CD8-positive, alpha-beta memory T cell (primary cell): ENCODE measurements at places on chromosomes 6 and 20.

DNA sequence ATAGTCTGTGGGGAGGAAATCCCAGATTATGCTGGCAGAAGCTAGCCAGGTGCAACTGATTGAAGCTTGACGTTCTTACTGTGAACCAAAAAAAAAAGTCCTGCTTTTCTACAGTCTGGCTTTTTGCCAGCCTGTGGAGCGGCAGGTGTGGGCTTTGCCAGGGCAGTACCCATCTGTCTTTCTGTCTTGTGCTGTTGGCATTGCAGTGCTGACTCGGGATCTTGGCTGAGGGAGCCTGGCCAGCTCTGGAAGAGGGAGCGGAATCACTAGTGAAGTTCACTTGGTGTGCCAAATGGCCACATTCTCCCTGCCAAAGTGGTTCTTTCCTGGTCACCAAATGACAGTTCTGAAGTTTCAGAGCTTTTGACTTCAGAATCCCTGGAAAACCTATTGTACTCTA, 5.0 kb downstream of the KIF3B start:
- DNase-seq: no peak
- H3K27me3 ChIP-seq: no peaks in the 10 kb centered on the region
- H3K4me1 ChIP-seq: peaks cover 42% of the 10 kb centered on the region

GRCh38 chr6:1502041-1502440, 107.7 kb upstream of the FOXC1 start:
- H3K36me3 ChIP-seq: no peaks in the 10 kb centered on the region
- H3K27me3 ChIP-seq: no peaks in the 10 kb centered on the region
- H3K27ac ChIP-seq: no peak overlapping the region
- no peak overlapping the region for H3K4me3 ChIP-seq
- no peaks in the 10 kb centered on the region for H3K4me1 ChIP-seq

- no peaks in the 10 kb centered on the region for H3K4me1 ChIP-seq
- H3K27me3 ChIP-seq: no peaks in the 10 kb centered on the region
- H3K4me3 ChIP-seq: no peak overlapping the region
- peaks cover 16% of the 10 kb centered on the region for H3K36me3 ChIP-seq
- DNase-seq: no peak
- H3K27ac ChIP-seq: no peak overlapping the region
Observed at GRCh38 chr6:136618086-136618485, 67.9 kb upstream of the MAP7 start.

DNA sequence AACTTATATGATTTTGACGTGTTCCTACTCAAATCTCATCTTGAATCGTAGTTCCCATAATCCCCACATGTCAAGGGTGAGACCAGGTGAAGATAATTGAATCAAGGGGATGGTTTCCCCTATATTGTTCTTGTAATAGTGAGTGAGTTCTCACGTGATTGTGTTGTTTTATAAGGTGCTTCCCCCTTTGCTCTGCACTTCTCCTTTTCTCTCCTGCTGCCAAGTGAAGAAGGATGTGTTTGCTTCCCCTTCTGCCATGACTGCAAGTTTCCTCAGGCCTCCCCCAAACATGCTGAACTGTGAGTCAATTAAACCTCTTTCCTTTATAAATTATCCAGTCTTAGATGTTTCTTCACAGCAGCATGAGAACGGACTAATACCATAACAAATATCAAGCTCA, 83.2 kb downstream of the MANEA start:
- no peak overlapping the region for H3K27ac ChIP-seq
- H3K4me1 ChIP-seq: no peaks in the 10 kb centered on the region
- DNase-seq: no peak
- no peaks in the 10 kb centered on the region for H3K27me3 ChIP-seq
- no peaks in the 10 kb centered on the region for H3K36me3 ChIP-seq

DNA sequence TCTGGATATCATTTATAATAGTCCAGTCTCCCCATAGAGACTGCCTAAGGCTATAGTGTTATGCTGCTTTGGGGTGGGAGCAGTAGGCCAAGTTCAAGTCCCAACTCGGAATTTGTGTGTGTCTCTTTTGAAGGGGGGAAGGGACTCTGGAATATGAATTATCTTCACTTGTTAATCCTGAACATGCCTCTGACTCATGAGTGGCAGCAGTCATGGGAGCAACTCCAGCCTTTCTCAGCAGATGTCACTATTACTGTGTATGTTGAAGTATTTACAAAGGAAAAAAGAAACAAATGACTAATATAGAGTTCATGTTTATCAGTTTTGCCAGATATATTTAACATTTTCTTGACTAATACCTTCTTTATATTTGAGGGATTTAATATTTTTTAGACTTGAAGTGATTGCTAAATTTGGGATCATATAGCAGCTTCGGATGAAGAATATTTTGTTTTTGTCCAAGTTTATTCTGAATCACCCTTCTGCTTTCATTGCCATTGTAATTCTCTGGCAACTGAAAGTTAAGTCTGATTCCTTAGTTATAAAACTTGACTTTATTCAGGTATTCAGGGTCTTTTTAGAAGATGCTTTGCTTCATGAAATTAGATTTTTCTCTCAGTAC, 23.4 kb downstream of the FAM217A start:
- no peaks in the 10 kb centered on the region for H3K27me3 ChIP-seq
- peaks cover 52% of the 10 kb centered on the region for H3K36me3 ChIP-seq
- H3K4me1 ChIP-seq: no peaks in the 10 kb centered on the region
- H3K4me3 ChIP-seq: no peak overlapping the region
- DNase-seq: no peak
- no peak overlapping the region for H3K27ac ChIP-seq

- no peak overlapping the region for H3K4me3 ChIP-seq
- DNase-seq: no peak
- H3K36me3 ChIP-seq: no peaks in the 10 kb centered on the region
- H3K27me3 ChIP-seq: no peaks in the 10 kb centered on the region
Observed at GRCh38 chr6:78599526-78599925, 267.8 kb upstream of the IRAK1BP1 start.

DNA sequence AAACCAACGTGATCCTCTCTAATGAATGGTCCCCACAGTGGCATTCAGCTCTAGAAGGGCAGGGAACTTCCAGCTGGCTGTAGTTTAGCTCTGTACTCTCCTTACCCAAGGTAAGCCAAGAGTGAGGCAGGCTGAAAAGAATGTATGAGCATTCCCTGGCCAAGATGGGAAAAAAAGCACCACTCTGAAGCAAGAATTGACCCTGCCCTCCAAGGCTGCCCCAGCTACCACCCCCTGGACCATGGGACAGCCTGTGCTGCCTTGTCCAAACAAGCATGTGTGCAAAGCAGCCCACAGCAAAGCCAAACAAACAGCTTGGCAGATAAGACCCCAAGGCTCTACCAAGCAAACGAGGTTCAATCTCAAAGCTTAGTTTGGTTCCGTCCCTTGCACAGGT, 73.9 kb downstream of the GFOD1 start:
- H3K36me3 ChIP-seq: no peaks in the 10 kb centered on the region
- no peaks in the 10 kb centered on the region for H3K4me1 ChIP-seq
- H3K27ac ChIP-seq: no peak overlapping the region
- H3K4me3 ChIP-seq: no peak overlapping the region
- H3K27me3 ChIP-seq: no peaks in the 10 kb centered on the region

DNA sequence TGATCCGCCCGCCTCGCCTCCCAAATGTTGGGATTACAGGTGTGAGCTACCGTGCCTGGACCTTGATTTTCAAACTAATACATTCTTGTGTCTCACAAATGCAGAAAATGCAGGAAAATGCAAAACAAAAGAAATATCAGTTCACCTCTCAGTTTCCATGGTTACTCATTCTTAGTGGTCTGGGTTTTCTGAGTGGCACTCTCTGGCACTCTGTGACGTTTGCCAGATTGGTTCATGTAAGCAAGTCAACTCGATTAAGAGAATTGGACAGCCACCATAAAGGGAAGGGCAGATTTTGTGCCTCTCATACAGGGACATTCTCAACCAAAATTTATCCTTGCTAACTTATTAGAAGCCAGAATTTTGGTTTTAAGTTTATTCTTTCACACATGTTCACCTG, 8.6 kb downstream of the CMTR1 start:
- H3K4me3 ChIP-seq: no peak overlapping the region
- H3K4me1 ChIP-seq: peaks cover 14% of the 10 kb centered on the region
- no peak for DNase-seq
- no peak overlapping the region for H3K27ac ChIP-seq
- H3K36me3 ChIP-seq: peaks cover 35% of the 10 kb centered on the region

DNA sequence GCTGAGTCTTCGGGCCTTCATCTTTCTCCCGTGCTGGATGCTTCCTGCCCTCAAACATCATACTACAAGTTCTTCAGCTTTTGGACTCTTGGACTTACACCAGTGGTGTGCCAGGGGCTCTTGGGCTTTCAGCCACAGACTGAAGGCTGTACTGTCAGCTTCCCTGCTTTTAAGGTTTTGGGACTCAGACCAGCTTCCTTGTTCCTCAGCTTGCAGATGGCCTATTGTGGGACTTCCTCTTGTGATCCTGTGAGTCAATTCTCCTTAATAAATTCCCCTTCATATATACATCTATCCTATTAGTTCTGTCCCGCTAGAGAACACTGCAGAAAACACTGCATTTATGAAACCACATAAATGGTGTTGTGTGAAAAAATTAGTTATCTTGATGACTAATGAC, 13.9 kb upstream of the BCLAF1 start:
- no peak for DNase-seq
- H3K27me3 ChIP-seq: no peaks in the 10 kb centered on the region
- no peak overlapping the region for H3K27ac ChIP-seq
- no peaks in the 10 kb centered on the region for H3K4me1 ChIP-seq

- no peaks in the 10 kb centered on the region for H3K4me1 ChIP-seq
- H3K4me3 ChIP-seq: no peak overlapping the region
- DNase-seq: no peak
- H3K27me3 ChIP-seq: no peaks in the 10 kb centered on the region
- H3K27ac ChIP-seq: no peak overlapping the region
Observed at GRCh38 chr6:167416676-167417430, 92.0 kb downstream of the TTLL2 start.

GRCh38 chr20:55882910-55883309, 122.4 kb downstream of the CBLN4 start:
- no peak for DNase-seq
- no peaks in the 10 kb centered on the region for H3K27me3 ChIP-seq
- H3K4me1 ChIP-seq: no peaks in the 10 kb centered on the region
- no peak overlapping the region for H3K27ac ChIP-seq

GRCh38 chr6:68342286-68342685, 292.8 kb upstream of the ADGRB3 start:
- H3K27me3 ChIP-seq: no peaks in the 10 kb centered on the region
- DNase-seq: no peak
- no peak overlapping the region for H3K27ac ChIP-seq
- no peaks in the 10 kb centered on the region for H3K4me1 ChIP-seq
- no peaks in the 10 kb centered on the region for H3K36me3 ChIP-seq
- no peak overlapping the region for H3K4me3 ChIP-seq

GRCh38 chr6:7108964-7109836, 1.4 kb downstream of the RREB1 start:
- no peaks in the 10 kb centered on the region for H3K36me3 ChIP-seq
- H3K27ac ChIP-seq: peak overlapping the region; percentile 74
- DNase-seq: peak; percentile 34
- H3K4me3 ChIP-seq: peak overlapping the region; percentile 28

- H3K4me1 ChIP-seq: no peaks in the 10 kb centered on the region
- H3K4me3 ChIP-seq: no peak overlapping the region
- no peaks in the 10 kb centered on the region for H3K36me3 ChIP-seq
- DNase-seq: no peak
- H3K27me3 ChIP-seq: no peaks in the 10 kb centered on the region
Observed at GRCh38 chr6:72102561-72102960, 216.2 kb downstream of the RIMS1 start.

DNA sequence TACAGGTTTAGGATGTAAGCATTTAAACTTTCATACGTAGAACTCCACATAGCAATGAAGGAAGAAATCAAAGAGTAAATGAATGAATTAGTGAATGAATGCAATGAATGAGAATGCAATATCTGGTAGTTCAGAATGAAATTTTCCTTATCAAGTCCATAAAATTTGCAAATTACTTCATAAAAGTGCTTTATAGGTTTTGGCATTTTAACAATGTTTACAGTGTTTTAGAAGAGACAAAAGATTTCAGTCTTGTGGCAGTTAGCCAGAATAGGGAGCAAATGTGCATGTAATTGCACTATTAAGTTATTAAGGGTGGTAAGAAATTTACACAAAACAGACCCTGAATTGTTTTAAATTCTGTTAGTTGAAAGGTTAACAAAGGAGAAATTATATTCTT, 739.4 kb upstream of the FLRT3 start:
- no peak for DNase-seq
- H3K4me3 ChIP-seq: no peak overlapping the region
- no peaks in the 10 kb centered on the region for H3K4me1 ChIP-seq
- H3K27ac ChIP-seq: no peak overlapping the region
- H3K36me3 ChIP-seq: no peaks in the 10 kb centered on the region

DNA sequence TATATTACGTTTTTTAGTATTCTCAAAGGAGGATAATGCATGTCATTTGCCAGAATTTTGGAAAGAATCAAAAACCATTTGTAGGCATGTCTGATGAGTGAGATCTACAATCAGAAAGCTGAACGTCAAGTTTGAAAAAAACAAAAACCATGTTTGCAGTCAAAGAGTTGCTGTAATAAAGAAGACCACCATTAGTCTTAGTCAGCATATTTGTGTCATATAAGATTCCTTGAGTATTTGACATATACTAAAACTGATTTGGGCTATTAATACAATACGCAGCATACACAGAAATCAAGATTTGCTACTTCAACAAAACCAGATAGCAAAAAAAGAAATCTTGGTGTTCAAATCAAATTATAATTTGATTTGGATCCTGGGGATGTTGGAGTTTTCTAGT, 247.5 kb downstream of the SAMD5 start:
- H3K4me1 ChIP-seq: no peaks in the 10 kb centered on the region
- H3K27ac ChIP-seq: no peak overlapping the region
- H3K36me3 ChIP-seq: no peaks in the 10 kb centered on the region

GRCh38 chr20:47591231-47591630, 89.5 kb downstream of the NCOA3 start:
- peaks cover 10% of the 10 kb centered on the region for H3K36me3 ChIP-seq
- H3K4me3 ChIP-seq: no peak overlapping the region
- no peak for DNase-seq
- H3K4me1 ChIP-seq: no peaks in the 10 kb centered on the region
- H3K27ac ChIP-seq: no peak overlapping the region
- H3K27me3 ChIP-seq: no peaks in the 10 kb centered on the region
